SW480 (cell line): ENCODE measurements at places on chromosomes 12 and 14.

DNA sequence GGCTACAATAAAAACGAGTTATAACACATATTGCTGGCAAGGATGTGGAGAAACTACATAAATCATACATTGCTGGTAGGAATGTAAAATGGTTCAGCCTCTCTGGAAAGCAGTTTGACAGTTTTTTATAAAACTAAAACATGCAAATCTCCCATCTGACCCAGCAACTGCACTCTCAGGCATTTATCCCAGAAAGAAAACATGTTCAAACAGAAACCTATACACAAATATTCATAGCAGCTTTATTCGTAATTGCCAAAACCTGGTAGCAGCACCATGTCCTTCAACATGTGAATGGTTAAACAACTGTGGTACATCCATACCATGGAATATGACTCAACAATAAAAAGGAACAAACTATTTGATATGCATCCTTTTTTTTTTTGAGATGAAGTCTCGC lies 10.1 kb upstream of the TMCC3 start:
- no peak for DNase-seq

GRCh38 chr12:57262126-57262822 lies 11.3 kb upstream of the STAC3 start:
- no peak for DNase-seq

- no peak for DNase-seq
These were observed 1.4 kb upstream of the PDE3A start for GRCh38 chr12:20366776-20367409.

DNA sequence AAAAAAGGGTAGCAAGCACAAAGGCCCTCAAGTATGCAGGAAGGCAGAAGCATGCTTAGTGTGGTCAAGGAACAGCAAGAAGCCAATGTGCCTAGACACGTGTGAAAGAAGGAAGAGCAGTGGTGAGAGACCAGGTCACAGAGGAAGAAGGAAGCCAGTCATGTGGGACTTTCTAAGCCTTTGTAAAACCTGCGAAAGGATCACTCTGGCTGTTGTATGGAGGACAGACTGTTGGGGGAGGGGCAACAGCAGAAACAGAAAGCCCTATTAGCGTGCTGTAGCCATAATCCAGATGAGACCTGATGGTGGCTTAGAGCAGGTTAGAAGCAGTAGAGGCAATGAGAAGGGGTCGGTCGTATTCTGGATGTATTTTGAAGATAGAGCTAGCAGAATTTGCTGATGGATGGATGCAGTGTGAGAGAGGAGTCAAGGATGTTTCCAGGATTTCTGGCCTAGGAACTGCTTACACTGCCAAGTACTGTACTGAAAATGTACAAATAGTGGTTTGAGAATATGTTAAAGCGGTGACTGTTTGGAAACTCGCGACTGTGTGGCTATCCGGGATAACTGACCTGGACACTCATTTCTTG lies 5.7 kb upstream of the MLF2 start:
- DNase-seq, result no peak

DNA sequence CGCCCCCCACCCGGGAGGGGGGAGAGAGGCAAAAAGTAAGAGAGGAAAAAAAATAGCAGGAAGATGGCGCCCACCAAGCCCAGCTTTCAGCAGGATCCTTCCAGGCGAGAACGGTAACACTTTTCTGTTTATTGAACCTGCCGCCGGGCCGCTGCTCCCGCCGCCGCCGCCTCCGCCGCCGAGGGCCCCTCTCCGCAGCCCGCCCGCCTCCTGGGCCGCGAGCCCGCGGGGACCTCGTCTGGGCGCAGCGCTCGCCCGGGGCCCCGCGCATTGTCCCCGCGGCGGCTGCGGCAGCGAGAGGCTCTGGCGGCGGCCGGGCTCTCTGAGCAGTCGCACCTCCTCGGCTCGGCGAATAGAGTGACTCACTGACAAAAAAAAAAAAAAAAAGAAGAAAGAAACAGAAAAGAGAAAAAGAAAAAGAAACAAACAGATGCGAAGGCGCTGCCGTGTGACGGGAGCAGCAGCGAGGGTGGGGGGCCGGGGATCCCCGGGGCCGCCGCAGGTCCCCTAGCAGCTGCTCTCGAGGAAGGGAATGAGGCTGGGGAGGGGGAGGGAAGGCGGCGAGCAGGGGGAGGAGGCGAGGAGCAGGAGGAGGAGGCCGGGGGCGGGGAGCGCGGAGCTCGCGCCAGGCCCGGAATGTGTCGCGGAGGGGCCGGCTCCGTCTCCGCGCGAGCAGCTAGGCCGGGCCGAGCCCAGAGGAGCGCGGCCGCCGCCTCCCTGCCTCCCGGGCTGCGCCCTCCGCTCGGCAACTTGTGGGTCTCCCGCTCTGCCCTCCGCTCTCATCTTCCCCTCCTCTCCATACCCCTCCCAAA lies 781 bp downstream of the NPAS3 start:
- DNase-seq, result peak; percentile 65

DNA sequence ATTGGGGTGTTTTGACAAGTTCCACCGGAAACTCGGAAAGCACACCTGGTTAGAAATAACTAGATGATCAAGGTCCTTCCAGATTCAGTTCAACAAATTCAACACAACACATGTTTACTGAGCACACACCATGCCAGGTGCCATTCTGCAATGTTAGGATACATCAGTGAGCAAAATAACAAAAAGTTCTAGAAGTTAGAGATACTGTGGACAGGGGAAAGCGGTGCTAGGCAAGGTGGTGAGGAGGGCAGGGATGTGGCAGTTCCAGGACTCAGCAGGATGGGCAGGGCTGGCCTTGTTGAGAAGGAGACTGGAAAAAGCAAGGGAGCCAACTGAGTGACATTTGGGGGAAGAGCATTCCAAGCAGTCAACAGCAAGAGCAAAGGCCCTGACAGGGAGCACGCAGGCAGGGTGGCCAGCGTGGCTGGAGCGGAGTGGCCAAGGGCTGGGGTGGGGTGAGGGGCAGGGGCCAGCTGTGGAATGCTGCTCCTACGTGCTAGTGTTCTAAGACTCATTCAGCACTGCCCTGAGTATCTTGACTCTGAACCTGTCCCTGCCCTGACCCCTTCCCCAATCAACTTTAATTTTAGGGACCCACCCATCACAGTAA lies 19.4 kb upstream of the FAIM2 start:
- no peak for DNase-seq

GRCh38 chr12:30813525-30814294 lies 59.0 kb upstream of the CAPRIN2 start:
- DNase-seq, result no peak

DNA sequence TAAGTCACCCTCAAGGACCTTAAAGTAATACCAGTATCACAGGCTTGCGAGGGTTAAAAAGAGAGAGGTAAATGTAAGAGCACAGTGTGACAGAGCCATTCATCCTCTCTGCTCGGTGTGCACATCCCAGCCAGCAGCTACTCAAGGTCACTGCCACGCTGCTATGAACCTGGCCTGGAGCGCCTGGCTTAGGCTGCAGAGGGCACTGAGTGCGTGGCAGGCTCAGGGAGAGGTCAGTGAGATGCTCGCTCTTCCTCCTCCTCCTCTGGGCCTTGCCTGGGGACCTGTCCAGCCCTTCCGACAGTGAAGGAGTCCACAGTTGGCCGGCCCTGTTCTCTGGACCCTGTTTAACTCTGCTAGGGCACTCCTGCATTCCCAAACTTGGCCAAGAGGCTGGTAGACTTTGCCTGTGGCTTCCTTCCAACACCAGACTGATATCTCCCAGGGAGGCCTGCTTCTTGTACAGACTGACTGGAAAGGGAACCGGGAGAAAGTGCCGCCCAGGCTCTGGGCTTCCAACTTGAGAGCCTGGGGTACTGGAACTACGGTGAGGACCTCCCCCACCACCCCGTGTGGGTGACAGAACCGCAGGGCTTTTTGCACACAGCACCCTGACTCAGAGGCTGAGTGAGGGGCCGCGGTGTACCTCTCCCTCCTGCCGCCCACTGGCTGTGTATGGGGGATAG lies 62.6 kb upstream of the CORO1C start:
- DNase-seq, result no peak

- no peak for DNase-seq
These were observed 115.0 kb downstream of the CALM1 start for GRCh38 chr14:90511795-90512328.

- no peak for DNase-seq
These were observed 13.4 kb downstream of the MYL2 start for GRCh38 chr12:110906985-110907384.

DNA sequence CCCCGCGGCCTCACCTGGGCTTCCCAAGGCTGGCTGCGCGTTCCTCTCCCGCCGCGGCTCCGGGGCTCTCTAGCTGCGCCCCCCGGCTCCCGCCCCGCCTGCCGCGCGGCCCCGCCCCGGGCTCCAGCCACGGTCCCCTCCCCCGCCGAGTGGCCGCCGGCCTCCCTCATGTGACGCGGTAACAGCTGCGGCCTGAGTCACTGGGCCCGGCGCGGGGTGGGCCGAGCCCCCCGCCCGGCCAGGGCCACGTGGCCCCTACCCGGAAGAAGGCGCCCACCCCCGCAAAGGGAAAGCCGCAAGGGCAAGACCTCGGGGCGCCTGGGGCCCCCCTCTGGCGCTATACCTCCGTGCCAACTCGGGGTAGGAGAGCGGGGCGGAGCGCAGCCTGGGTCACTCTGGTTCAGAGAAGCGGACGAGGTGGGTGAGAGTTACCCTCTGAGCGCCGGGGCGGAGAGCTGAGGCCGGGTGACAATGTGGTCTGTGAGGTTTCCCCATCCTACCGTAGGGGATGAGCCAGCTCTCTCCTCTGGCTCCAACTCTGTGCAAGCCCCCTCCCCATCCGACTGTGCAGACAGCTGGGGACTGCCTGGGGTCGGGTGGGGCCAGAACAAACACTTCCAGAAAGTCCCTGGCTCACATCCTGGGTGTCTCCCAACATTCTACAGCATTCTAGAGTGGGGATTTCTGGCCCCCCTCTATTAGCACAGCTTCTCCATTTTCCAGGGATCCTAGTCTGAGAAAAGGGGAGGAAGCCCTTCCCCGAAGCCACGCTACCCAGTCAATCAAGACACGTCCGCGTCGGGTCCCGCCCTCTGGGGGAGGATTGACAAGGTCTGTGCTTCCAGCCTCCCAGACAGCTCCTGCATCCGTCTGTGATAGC lies at the start of gene CD63:
Gene CD63, minus strand, starts transcription at position 71 of the 880 bp plus-strand sequence. CDS start 668 bp downstream, outside the sequence.
- DNase-seq, result peak; percentile 87

DNA sequence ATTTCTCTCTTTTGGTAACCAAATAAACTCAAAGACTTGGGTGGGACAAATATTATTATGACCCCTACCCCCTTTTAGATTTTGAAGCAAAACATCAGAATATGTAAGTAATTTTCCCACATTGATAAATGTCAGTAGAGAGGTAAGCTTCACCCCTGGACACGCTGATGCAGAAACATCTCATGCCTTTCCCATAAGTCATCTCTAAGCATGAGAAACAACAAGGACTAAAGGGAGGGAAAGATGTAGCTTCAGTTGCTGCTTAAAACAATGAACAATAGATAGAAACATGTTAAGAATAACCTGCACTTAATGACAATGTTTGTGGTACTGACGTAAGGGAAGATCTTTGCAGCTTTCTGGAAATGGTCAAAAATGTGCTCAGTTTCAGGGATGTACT lies 56.3 kb upstream of the SLC8A3 start:
- peak; percentile 8 for DNase-seq

DNA sequence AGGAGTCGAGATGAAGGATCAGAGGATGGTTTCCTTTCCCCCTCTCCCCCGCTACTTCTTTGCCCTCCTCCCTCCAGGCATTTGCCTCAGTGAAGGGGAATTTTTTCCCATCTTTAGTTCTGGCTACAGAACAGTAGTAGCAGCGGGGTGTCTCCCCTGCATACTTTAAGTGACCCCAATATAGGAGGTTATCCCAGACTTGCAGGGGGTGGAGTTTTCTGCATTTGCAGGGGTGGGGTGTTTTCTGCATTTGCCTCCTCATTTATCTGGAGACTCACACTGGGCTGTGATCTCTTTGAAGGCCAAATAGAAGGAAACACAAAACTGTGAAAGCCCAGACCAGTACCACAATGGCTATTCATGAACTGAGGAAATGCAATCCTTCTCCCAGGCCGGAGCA lies 19.8 kb downstream of the PTPRB start:
- no peak for DNase-seq

DNA sequence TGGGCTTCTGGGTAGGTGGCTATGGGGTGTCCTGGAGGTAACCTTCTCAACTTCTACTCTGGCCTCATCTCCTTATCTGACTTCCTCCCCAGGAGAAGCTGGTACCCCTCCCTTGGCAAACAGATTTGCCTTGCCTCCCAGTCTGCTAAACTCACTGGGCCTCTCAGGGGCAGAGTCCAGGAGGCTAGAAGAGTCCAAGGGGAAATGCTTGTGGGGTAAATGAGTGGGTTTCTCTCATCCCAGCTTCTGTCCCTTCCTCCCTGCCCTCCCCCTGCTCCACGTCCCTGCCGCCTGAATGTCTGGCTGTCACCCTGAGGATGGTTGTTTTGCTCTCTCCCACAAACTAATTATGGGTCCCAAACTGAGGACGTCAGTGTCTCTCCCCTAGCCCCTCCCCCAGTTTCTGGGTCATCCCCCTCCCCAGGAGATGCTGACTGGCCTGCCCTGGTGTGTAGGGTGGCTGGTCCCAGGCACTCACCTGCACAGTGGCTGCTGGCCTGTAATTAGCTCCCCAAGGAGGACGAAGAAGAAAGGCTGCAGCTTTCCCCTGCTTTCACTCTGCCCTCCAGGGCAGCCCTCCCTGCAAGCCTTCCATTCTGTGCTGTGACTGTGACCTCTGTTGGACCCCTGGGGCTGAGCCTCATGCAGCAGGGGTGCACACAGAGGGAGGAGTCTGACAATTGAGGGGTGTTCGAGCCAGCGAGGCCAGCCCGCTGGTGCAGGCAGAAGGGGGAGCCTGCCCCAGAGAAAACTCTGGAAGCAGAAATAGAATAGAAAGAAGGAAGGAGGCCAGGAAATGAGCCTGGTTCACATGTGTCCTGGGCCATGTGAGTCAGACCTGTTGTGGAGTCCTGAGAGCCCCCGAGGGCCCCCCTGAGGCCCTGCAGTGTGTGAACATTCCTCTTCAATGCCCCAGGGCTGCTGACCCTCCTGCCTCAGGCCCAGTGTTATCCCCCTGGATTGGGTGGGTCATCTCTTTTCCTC lies at the start of gene LRP1-AS:
Gene LRP1-AS, minus strand, starts transcription at position 659 of the 984 bp plus-strand sequence.
- no peak for DNase-seq

DNA sequence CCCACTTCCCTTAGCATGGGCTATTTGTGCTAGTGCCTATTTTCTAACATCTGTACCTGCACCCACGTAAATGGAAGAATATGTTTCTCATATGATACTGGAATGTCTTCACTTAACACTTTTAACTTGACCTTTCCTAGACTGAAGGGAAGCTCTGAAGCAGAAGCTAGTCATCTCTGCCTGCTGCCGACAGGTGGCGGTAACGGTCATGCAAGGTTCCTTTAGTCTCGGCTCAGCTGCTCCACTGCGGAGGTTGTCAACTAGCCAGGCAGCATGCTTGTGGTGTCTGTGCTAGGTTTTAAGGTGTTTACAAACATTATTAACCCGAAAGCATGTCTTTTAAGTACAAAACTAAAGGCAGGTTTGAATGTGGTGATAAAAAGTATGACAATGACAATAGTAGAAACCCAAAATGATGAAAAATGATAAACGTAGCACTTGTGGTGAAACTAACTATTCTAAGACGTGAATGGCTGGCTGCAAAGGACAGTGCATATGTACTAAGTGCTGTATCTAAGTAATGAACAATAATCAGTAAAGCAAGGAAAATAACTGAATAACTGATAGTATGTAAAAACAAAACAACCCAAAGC lies 117.2 kb downstream of the GRIN2B start:
- peak; percentile 70 for DNase-seq
